ENCODE measurements at places on chromosomes 7 and 10.

DNA sequence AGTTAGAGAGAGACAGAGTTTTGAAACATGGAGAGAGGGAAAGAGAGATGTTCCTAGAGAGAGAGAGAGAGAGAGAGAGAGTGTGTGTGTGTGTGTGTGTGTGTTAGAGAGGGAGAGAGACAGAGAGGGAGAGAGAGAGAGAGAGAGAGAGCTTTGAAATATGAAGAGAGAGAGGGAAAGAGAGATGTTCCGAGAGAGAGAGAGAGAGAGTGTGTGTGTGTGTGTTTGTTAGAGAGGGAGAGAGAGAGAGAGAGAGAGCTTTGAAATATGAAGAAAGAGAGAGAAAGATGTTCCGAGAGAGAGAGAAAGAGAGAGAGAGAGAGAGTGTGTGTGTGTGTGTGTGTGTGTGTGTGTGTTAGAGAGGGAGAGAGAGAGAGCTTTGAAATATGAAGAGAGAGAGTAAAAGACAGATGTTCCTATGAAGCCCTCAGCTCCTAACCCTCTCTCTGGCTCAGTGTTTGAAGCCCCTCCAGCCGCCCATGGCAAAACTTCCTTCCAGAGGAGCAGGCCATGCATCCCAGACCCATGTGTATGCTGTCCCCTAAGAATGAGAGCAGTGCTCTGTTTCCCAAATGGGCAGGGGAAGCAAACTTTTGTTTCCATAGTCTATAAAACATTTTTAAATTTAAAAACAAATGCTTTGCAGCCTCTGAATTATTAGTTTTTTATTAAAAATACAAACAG is 130.9 kb downstream of the KCNMA1 start:
- DNase-seq = no peak

DNA sequence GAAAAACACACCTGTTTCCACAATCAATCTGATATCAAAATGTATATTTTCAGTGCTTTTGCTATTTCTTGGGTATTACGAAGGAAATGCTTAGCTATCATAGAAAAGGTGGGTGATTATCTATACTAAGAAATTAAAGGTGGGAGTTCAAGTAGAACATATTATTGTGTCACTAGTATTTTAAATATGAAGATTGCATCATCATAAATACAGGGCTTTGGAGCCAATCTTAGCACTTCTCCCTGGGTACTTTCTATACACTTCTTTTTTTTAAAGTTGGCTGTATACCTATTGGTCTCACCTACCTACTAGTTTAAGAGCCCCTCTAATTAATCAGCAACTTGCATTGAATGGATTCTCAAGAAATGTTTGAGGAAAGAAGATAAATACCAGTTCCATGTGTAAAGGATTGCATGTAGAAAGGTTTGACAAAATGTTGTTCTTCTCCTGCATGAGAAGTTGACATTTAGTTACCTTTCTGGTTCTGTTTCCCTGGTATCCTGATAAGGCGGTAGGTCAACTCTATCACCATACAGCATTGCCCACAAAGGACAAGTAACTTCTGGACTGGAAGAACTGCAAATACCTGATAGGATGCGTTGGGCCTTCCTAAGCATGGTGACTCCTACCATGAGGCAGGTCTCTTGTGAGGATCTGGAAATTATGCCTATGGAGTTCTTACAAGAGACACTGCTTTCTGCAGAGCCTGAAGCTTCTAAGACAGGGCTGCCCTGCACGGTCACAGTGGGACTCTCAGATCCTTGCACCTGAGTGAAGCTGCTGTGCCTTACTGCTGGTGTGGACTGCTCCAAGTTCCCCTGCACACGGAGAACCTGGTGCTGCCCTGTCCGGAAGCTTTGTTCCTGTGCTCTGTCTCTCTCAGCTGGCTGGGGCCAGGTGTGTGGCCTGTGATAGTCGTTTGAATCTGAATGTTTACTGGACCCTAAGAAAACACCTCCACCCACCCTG is 32.1 kb upstream of the PDSS1 start:
- no peak for DNase-seq

DNA sequence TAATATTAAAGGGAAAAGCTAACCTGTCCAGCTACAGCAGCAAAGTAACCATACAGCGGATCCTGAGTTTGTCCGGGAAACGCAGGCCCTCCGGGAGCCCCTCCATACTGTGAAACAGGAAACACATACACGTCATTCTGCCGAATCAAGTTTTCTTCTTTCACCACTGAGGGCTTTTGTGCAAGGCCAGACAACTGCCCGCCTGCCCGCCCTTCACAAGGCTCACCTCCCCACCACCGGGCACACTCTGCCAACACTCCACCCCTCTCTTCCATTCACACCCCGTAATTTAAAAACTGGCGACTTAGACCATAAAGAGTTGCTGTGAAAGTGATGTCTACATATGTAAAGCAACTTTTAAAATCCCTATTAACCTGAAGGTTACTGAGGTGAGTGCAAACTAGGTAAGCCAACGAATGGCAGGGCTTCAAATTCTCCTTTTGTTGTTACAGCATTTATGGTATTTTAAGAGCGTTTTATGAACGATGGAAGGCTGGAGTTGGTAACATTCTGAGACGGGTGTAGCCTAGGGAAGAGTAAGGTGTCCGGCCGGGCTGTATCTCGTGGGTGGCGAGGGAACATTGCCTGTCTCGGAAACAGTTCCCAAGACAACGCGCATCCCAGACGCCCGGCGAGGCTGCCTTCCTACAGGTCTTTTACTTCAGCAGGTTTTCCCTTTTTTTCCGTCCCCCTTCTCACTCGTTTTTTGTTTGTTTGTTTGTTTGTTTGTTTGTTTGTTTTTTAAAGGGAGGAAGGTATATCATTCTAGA is 817 bp downstream of the SRI start:
- DNase-seq = peak; percentile 83

GRCh38 chr7:14551310-14551709 is 351.2 kb downstream of the DGKB start:
- no peak for DNase-seq

DNA sequence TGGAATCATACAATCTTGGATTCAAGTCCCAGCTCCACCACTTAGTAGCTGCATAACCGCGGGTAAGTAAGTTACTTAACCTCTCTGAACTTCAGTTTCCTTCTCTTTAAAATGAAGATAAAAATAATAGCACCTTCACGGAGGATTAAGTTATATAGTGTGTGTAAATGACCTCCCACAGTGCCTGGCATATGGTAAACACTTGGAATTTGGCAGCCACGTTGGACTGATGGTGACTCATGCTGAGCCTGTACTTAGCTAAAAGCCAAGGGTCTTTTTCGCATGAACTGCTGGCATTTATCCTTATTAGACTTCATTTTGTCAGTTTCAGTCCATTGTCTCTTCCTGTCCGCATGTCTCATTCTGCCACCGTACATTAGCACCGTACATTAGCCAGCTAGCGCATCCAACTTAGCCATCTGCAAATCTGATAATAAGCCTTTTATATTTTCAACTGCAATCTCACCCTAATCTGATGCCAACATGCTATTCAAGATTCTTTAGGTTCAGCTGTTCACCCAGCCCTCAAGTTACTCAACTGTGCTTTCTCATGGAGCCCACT is 11.2 kb downstream of the SLC13A4 start:
- no peak for DNase-seq

GRCh38 chr10:104546336-104546735 is 94.8 kb upstream of the SORCS3 start:
- no peak for DNase-seq
